ENCODE measurements at places on chromosomes 1 and 21. TPM values are rescaled to one million over a fixed set of nuclear protein-coding genes. Genes with fewer than 3 reads are reported as not detected.

CFHR2 gene
- 9.6 TPM for polyA plus RNA-seq

CYP4X1 gene
- polyA plus RNA-seq = 1.1 TPM

NECAP2 gene
- 58.0 TPM for polyA plus RNA-seq

LCE2A gene
- polyA plus RNA-seq = not detected

TAGLN2 gene
- polyA plus RNA-seq = 292 TPM

All from hepatocyte (in vitro differentiated cells).